Glutamatergic neuron (in vitro differentiated cells): ENCODE measurements at places on chromosomes 6 and 20. TPM values are rescaled to one million over a fixed set of nuclear protein-coding genes. Genes with fewer than 3 reads are reported as not detected.

Gene HLA-DRB5
- not detected for total RNA-seq

Gene C6orf163
- 8.2 TPM for total RNA-seq

Gene HUS1B
- 1.1 TPM for total RNA-seq

Gene POPDC3
- total RNA-seq = 10.9 TPM

Gene BNIP5
- total RNA-seq = not detected

Gene SCGN
- 1.2 TPM for total RNA-seq

Gene MLIP
- 0.44 TPM for total RNA-seq

Gene LST1
- total RNA-seq = not detected

DNA sequence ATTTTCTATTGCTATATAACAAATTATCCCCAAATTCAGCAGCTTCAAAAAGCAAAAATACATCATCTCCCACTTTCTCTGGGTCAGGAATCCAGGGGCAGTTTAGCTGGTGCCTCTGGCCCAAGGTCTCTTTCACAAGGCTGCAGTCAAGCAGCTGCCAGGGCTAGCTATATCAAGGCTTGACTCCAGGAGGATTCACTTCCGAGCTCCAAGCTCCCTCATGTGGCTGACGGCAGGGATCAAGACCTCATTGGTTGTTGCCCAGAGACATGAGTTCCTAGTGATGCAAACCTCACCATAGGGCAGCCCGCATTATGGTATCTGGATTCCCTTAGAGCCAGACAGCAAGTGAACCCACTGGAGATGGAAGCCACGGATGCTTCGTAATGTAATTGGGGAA, 1.3 kb upstream of the VNN1 start:
- DNase-seq = peak; percentile 48

- no peak for DNase-seq
These were observed 14.9 kb upstream of the MAPRE1 start for GRCh38 chr20:32804817-32805216.

DNA sequence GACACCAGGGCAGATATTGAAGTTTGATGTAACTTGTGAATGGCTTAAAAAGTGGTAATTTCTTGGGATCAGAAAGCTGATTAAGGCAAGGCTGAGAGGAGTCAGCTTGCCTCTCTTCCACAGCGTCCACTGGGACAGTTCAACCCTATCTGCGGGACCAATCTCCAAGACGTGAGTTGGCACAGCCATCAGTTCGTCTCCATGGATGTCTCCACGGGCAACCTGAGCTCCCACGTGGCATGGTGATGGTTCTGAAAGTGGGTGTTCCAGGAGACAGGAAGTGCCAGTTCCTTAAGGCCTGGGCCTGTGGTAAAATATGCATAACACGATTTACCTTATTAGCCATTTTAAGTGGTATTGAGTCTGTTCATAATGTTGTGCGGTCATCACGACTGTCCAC, 67.9 kb upstream of the BHLHE23 start:
- DNase-seq = peak; percentile 1

GRCh38 chr20:4569092-4569491, 152.6 kb upstream of the PRND start:
- DNase-seq = peak; percentile 28

DNA sequence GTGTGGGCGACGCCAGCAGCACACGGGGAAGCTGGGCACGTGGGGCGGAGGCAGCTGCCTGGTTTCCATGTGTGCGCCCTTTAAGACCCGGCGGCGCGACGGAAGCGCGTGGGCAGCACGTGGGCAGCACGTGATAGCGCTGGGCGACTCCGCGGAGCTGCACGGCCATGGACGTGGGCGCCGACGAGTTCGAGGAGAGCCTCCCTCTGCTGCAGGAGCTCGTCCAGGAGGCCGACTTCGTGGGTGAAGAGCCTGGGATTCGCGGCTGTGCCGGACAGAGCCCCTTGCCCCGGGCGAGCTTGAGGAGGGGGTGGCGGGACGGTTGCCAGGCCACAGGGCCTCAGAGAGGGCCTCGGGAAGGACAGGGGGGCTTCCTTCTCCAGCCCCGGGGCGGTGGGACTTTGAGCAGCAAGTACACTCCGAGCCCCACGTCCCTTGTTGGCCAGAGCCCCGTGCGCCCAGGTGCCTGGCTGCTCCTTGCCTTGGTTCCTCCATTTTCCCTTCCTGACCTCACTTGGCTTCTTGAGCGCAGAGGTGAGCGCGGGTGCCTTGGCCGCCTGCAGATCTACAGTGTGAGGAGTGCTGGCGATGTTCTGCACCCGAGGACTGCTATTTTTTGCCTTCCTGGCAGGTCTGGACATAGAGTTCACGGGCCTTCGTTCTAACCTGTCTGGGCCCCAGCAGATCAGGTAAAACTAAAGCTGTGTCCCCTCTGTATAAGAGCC, at the start of gene PNLDC1:
TSS of gene PNLDC1 (plus strand) at position 136 of the 725 bp plus-strand sequence. CDS start at position 168, 32 bp downstream.
- no peak for DNase-seq

DNA sequence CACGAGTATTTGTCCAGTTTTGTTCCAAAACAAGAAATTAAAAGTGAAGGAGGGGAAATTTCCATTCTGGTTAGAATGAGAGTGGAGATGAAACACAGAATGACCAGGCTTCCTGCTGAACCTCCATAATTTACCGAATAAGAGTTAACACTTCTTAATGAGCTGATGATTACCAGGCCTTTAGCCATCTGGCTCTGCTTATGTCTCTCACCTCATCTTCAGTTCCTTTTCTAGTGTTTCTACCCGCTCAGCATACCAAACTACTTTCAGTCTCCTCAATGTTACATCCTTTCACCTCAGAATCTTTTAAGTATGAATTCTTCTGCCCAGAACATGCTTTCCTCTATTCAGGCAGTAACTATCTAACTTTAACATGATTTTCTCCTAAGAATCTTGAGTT, 209.0 kb upstream of the RSPO3 start:
- DNase-seq = no peak

- DNase-seq = no peak
These were observed 9.3 kb downstream of the COL9A3 start for GRCh38 chr20:62825986-62826645.

GRCh38 chr6:84581494-84582259, 182.7 kb downstream of the TBX18 start:
- no peak for DNase-seq

DNA sequence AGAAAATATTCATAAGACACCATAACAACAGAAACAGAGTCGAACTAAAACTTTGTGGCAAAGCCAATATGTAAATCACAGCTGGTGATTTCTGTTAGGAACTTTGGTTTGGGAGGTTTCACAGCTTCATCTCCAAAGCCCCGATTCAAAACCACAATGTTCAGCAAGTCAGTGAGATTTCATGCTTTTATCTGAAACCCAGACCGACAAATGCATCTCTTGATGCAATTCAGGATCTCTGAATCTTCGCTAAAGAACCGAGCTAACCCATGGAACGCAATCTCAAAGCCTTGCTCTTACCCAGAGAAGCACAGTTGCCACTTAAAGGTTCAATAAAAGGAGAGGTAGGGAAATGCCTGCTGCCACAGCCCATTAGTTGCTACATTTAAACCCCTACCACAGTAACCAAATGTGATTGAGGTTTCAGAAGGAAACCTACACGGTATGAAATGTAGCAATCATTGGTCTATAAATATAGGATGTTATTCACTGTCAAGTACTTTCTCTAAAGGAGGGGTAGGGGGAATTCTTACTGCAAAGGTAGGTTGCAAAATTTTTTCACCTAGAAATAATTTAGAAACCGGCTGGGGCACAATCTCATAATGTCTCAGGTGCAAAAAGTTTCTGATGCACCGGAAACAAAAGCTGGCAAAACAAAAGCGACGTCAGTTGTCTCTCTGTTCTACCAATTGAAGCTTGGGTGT, 381.0 kb upstream of the ARID1B start:
- no peak for DNase-seq

GRCh38 chr6:52641388-52641787, 29.5 kb upstream of the TMEM14A start:
- DNase-seq = no peak

DNA sequence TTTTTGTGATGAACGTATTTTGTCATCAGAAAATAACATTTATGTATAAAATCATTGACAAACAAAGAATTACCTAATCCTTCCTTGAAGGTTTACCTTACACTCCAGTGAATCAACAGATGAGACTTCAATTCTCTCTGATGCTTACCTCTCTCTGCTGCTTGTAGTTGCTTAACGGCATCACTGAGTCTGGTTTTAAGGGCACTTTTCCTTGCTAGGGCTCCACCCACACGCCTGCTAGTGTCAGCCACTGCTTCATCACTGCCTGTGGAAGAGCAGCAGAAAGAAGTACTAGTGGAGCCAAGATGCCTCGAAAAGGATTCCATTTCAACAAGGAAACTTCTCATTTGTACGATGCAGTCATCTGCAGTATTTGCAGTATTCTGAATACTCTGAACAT, 63.0 kb downstream of the FAM229B start:
- DNase-seq = no peak

DNA sequence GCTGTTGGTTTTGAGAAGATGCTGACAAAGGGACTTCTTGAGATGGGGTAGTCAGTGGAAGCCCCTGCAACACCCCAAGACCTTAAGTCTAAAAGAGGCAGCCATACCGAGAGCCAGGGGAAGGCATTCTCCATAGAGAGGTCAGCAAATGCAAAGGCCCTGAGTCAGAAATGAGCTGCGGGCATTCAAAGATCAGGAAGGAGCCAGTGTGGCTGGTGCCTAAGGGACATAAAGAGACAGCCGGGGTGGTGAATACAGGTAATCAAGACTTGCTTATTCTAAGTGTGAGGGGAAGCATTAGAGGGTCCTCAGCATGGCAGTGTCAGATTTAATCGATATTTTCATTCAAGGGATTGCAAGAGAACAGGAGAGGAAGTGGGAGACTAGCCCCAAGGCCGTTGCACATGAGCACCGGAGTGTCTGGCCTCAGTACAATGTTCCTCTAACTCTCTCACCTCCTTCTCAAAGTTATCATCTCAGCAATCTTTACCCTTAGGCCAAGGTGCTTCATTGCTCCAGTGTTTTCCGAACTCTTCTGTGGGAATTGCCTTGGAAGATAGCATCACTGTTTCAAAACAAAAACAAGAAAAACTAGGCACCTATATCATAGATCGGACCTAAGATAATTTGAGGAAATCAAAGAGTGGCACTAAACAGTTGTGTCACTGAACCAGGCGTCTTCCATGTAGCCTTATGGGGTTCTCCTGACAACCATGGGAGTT, 173.2 kb downstream of the DOK5 start:
- no peak for DNase-seq

DNA sequence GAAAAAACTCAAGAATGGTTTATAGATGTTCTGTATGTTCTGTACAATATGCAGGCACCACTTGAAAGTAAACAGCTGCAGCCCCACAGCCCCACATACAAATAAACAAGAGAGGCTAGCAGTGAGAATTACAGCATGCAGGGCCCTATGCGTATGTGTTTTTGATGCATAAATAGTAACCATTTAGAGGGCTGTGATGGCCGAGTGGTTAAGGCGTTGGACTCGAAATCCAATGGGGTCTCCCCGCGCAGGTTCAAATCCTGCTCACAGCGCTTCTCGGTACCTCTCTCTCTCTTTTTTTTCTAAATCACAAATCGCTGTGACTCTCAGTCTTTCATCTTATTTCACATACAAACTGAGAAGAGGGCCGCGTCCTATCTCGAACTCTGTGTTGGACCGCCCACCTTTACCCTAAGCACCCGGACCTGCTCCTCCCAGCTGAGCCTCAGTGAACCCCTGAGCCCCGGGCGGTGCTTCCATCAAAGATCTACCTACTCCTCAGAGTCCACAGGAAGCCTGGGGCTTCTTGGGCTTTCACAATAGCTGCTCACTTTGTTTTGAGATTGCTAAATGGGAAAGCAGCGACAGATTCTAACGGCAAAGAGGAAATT, 37.7 kb upstream of the PRSS16 start:
- no peak for DNase-seq
